ENCODE measurements at places on chromosomes 5 and 9.

GRCh38 chr5:179153341-179153901, 93.2 kb downstream of the ZNF354C start:
- DNase-seq = no peak

DNA sequence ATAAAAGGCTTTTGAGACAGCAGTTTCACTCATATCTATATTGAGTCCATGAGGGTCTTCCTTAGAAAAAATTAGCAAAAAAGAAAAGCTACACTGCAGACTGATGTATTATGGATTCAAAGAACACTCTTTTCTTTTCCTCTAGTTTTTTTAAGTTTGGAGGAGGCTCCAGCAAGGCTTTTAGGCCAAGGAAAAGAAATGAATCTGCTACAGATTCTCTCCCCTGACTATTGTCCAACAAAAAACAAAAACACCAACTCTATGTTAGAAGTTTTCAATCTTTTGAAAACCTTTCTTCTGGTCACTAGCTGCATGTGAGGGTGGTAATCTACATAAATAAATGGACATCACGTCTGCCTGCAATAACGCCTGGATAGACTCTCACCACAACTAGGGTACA, 310.4 kb downstream of the ARL15 start:
- DNase-seq = no peak

- no peak for DNase-seq
Measured at GRCh38 chr9:137277329-137278041, at the start of gene TOR4A. TSS of gene TOR4A (plus strand) at chr9:137277726. CDS start at chr9:137278690, 964 bp downstream.

- no peak for DNase-seq
Measured at GRCh38 chr5:174284873-174285272, 239.4 kb downstream of the NSG2 start.

GRCh38 chr5:16736158-16736995, 119.6 kb upstream of the RETREG1 start:
- DNase-seq = peak; percentile 90

DNA sequence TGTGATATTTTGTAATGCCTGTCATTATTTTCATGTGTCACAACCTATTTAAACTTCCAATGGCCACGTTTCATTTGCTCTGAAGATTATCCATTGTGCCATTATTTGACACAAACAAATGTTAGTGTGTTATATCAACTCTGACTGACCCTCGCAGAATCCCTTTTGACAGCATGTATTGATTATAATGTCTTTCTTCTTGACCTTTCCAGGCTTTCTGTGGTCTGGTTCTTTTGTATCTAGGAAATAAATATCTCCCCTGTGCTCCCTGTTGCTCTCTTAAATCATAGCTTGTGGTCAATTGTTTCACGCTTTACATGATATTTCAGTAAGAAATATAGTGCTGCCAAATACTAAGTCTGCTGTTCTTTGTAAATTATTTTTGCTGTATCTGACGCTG, 442.6 kb downstream of the SEMA5A start:
- no peak for DNase-seq

GRCh38 chr5:73693573-73694061, 67.6 kb downstream of the ARHGEF28 start:
- no peak for DNase-seq

DNA sequence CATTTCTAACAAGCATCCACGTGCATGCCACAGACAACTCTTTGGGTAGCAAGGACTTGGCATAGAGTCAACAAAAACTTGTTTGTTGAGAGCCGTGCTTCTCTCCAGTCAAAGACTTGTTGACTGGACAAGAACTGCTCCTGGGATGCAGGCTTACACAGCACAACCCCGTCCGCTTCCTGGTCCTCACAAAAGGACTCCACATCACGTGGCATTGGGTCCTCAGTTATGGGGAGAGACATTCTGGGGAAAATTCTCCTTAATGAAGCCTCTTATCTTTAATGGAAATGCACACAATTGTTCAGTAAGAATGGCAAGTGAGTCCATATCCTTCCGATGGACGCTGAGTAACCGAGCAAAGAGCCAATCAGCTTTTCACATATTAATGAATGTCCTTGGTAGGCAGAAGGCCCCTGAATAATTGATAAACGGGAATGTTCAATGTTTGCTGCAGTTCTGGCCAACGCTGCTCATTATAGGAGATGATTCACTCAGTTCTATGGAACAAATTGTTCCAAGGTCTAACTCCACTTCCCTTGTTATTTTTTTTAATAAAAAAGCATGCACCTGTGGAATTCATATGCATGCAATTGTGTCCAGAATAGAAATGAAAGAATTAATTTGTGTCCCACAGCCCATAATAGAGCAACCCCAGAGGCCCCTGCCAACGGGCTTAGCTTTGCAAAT, 97.0 kb upstream of the ZNF366 start:
- no peak for DNase-seq

- DNase-seq = peak; percentile 90
Measured at GRCh38 chr9:125904155-125904851, 157.1 kb downstream of the PBX3 start.

DNA sequence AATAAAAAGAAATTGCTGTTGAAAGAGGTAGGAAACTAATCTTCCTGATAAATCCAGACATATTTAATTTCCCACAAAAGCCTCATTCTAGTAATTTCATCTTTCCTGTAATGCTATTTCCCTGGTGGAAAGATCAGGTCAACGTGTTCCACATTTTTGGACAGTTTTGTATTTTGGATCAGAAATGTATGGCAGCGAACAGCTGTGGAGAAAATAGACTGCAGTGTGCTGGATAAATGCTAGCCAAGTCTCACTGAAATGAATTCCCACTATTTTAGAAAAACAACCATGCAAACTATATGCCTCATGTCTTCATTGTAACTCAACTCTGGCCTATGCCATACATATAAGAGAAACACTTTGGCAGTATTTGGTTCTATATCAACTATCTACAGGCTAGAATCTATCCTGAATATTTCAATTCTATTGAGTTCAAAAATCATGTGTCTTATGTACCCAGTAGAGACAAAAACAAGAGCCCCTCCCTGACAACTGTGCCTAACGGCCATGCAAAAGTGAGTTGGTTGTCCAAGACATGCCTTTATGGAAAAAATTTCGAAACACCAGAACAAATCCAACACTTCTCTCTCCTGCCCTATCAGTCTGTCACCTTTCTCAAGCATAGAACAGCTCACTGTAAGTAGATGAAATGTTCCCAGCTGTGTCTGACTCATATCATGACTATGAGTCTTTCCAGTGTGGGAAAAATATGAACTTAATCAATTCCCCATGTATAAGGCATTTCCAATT, 191.3 kb upstream of the NREP start:
- no peak for DNase-seq

GRCh38 chr9:127035948-127036347, 86.5 kb downstream of the ANGPTL2 start:
- DNase-seq = no peak

DNA sequence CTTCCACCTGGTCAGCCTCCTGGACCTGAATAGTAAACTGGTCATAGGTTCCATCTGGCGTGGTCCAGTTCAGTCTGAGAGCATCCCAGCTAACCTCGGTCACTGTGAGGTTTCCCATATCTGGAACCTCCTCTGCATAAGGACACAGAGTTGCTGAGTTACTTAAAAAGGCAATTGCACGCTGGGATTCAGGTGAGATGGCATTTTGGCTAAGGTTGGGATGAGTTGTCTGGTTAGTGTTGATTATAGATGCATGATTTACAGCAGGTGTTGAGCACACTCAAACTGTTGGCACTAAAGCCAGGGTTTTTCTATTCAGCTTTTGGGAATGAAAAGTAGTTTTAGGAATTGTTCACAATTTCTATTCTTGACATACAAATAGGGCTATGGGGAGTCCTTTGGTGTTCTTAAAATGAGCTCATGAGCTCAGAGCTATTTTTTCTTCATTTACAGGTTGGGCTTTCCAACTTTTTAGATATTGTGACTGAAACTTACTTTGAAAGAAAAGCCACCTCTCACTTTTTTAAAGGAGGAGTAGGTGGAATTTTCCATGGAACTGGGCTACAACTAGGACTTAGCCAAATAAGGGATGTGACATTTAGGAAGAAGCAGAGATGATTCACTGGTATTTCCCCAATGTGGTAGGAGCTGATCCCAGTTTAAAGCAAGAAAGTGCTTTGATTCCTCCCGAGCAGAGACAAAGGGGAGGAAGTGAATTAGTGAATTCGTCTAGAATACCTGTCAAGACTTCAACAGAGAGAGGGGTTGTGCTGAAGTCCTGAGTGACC, 54.7 kb downstream of the TNC start:
- DNase-seq = no peak
